ENCODE measurements at places on chromosomes 1 and 21. TPM values are rescaled to one million over a fixed set of nuclear protein-coding genes. Genes with fewer than 3 reads are reported as not detected.

DNA sequence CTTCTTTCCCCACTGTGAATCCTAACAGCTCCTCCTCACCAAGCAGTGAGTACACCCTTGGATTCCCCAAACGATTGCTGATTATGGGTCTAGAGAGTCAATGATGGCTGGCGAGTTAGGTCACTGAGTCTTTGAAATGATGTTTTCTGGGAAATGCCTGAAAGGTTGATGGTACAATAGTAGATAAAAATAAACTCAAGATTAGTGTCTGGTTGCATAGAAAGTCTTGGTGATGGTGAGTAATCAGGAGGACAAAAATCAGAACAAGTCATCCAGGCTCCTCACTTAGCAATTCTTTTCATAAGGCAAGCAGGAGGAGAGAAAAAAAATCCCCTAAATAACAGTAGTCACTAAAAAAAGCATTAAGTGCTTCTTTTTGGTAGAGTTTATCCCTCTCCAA, 22.6 kb downstream of the HLX start:
- no peak for DNase-seq

DNA sequence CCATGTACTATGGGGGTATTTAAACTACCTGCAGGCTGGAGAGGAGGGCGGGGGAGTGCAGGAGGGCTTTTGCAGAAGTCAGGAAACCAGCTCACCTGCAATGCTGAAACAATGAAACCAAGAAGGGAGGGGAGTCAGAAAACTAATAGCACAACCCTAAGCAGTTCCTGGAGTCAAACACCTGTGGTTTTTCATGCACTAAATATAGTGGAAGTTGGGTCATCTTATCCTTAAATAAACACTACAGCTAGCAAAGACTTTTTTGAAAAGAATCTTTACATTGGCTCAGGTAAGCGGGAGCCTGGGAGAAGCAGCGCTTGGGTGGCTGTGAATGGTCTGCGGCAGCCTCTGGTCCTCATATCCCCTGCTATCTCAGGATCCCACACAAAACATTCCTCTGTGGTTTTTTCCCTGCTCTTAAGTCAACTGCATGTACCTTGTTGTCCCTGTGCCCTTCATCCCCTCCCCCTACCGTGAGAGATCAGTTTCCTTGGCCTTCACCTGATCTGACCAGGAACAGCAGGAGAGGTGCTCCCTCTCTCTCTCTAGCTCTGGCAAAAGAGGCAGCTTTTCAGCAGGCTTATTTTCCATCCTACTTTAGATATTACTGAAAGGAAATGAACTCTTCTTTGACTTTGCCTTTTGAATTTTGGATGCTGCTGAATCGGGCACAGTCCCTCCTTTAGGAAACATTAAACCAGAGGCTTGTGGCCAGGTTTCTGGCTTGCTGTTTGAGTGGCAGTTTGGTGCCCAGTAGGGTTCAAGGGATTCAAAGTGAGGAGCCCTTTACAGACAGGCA, 26.6 kb downstream of the TENT5C start:
- no peak for DNase-seq

- DNase-seq: no peak
Observed at GRCh38 chr1:231386466-231386865, 35.6 kb downstream of the EGLN1 start.

- DNase-seq: no peak
Observed at GRCh38 chr1:160191756-160192155, 1.4 kb downstream of the CASQ1 start.

DNA sequence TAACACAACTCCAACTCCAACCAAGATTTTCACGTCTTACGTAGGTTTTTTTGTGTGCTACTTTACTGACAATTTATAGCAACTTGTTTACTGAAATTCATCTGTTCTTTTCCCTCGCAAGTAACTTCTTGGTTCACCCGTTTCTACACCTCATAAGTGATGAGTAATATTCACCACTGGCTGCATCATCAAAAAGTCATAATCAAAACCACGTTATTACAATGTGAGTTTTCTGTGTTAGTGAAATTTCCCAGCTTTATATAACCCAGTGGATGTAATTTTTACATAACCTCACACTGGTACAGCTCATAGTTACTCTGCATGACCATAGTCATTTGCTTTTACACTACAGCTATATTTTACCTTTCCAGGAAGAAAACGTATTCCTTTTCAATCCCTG, 401.1 kb upstream of the LYPLAL1 start:
- DNase-seq: no peak

The ARHGAP30 gene
- 1.2 TPM for polyA plus RNA-seq

DNA sequence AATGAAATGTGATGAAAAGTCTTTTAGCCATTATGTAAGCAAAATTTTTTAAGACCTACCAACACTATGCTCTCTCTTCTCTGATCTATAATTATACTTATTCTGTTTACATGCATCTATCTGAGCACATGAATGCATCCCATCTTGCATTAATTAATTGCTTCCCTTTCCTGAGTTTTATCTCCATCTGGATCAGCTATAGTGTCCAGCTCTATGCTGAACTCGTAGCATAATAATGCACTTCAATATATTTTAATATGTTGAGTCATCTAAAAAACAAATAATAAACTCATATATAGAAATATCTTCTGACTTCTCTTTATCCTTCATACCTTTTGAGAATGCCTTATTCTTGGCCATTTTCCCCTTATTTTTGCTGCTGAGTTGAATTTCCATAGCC, 1097.8 kb downstream of the TTLL7 start:
- DNase-seq: peak; percentile 44

- no peak for DNase-seq
Observed at GRCh38 chr1:71621785-71622184, 541.0 kb upstream of the ZRANB2 start.

The NUDT4B gene
- polyA plus RNA-seq: not detected

The TCP10L gene
- 5.2 TPM for polyA plus RNA-seq

The SPRR2A gene
- not detected for polyA plus RNA-seq

GRCh38 chr21:45361033-45361997, 43.6 kb upstream of the COL18A1 start:
- DNase-seq: peak; percentile 45

The SPRR4 gene
- polyA plus RNA-seq: not detected

GRCh38 chr1:87329051-87329525, 408 bp downstream of the LMO4 start:
- peak; percentile 68 for DNase-seq

The SYT2 gene
- polyA plus RNA-seq: 0.15 TPM

The ACP6 gene
- polyA plus RNA-seq: 37.7 TPM

GRCh38 chr21:45162115-45162514, 87.7 kb downstream of the ADARB1 start:
- no peak for DNase-seq

GRCh38 chr1:31936278-31936980, 1.7 kb downstream of the PTP4A2 start:
- no peak for DNase-seq

DNA sequence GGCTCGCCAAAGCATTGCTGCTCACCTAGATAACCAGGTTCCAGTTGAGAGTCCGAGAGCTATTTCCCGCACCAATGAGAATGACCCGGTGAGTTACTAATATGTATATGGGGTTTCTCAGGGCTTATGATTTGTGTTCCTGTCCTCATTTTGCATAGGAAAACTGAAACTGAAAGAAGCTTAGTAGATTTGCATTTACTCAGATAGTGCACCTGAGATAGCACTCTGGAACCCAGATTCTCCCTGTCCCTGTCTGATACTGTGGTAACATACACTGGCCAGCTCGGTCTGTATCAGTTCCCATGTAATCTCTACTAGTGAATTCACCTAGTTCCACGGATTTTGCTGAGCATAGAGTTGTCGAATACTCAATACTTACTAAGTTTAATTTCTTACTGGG, 28.1 kb downstream of the DAP3 start:
- DNase-seq: no peak

DNA sequence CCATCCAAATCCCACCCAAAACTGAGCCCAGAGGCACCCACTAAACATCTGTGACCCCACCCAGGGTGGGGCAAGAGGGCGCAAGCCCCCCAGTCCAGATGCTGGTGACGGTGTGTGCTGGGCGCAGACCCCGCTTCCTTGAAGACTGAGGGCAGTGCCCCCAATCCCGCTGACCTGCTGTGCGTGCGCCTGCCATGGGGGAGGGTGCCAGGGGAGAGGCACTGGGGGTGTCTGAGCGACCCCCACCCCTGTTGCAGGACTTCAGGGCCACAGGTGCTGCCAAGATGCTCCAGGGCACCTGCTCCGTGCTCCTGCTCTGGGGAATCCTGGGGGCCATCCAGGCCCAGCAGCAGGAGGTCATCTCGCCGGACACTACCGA, 13.3 kb downstream of the COL6A2 start:
- DNase-seq: peak; percentile 64

DNA sequence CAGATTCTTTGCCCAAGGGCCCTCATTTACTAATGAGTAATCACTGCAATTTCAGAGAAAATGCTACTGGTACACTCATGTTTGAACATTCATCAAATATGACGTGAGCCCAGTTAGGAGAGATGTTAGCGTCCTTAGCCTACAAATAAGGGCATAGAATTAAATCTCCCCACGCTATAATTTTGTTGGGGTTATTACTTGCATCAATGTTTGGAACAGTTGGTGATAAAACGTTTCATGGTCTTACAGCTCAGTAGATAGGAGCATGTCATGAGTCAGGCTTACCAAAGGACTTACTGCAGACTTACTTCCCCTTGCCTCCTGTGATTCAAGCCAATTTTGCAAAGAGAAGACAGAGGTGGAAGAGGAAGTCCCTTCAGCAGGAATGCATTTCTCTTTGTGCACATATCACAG, 304.0 kb downstream of the KIF26B start:
- DNase-seq: no peak

DNA sequence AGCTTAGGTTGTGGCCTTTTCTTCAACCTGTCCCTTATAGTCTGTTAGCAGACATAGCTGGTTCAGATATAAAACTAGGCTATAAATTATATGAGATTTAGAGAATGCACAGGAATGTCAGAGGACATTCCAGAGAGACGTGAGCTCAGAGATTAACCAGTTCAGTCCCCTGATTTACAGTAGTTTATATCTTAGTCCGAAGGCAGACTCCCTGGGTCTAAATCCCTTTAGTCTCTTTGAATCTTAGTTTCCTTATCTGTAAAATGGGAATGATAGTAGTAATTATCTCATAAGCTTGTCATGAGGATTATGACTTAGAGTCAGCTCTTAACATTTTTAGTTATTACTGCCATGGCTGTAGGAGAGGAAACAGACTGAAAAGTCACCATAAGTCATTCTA, 45.5 kb upstream of the PLXNA2 start:
- no peak for DNase-seq

The CDCP2 gene
- not detected for polyA plus RNA-seq
